ENCODE measurements at places on chromosomes 11 and 22.

DNA sequence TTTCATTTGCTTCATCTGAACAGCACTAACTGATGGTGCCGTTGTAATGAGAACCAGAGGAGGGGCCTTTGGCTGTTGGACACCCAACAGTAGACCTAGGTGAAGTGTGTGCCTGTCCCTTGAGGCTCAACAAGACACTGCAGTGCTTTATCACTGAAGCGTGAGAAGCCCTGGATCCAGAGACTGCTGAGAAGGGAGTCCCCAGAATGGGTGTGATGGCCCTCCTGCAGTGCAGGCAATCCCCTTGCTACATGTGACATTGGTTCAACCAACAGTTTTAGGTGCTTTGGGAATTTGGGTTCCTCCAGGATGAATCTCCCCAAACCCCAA, 125.6 kb downstream of the BRD1 start:
- DNase-seq: no peak

GRCh38 chr22:48333323-48333763, 1494.3 kb downstream of the BRD1 start:
- no peak for DNase-seq

DNA sequence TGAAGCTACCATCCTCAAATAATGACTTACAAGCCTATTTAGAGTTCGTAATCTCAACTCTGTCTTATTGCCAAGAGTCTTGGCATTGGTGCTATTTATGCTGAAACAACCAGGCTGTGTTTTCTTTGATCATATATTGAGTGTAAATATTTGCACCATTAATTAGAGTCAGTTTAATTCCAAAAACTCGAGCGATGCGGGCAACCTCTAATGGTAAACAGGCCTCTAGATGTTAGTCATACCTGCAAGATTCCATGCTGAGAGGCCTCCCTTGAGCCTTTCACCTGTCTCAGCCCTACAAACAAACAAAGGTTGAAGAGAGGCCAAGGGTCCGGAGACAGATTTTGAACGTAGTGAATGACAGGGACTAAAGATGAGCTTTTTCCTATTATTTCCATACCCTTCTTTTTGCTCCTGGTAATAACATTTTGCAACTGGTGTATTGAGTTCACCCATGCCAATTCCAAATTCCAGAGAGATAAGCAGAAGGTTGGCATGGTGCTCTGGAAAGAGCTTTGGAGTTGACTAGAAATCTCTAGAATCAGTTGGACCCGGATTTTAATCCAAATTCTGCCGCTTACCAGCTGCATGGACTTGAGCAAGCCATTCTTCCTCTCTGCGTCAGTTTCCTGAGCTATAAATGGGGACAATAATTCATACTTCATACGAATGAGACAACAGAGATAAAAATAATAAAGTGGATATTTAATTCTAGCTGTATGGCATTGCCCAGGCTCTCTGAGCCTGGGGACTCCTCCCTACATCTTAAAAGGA, 99.1 kb upstream of the ANO1 start:
- DNase-seq: no peak

DNA sequence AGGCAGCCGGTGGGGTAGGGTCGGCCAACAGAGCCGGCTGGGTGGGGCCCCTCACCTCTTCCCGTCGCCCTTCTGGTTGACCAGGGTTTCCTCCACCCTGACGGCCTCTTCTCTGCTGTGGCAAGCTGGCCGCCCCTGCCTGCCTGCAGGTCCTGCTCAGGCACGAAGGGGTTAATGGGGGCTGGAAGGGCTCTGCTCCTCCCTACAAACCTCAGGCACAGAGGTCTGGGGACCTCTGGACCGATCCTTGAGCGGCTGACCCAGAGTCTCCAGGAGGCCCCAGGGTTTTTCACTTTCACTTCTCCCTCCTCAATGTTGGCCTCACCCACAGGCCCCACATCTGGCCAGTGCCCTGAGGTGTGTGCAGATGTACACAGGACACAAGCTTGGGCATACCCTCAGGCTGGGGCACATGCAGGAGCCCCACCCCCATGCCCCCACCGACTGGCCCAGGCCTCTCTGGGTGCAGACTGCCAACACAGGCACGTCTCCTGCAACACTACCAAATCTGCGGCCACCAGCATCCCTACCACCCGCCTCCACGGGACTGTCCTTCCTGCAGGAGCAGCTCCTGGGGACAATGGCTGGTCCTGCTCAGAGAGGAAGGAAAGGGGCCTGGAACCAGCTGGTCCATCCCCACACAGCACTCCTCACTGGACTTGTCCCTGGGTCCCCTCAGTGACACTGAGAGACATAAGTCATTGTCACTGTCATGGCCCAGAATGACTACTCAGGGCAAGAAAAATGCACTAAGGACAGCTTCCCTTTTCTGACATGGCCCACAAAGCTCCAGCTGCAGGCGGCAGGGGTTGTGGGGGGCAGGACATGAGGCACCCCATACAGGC, 3.2 kb upstream of the TBX1 start:
- DNase-seq: no peak

DNA sequence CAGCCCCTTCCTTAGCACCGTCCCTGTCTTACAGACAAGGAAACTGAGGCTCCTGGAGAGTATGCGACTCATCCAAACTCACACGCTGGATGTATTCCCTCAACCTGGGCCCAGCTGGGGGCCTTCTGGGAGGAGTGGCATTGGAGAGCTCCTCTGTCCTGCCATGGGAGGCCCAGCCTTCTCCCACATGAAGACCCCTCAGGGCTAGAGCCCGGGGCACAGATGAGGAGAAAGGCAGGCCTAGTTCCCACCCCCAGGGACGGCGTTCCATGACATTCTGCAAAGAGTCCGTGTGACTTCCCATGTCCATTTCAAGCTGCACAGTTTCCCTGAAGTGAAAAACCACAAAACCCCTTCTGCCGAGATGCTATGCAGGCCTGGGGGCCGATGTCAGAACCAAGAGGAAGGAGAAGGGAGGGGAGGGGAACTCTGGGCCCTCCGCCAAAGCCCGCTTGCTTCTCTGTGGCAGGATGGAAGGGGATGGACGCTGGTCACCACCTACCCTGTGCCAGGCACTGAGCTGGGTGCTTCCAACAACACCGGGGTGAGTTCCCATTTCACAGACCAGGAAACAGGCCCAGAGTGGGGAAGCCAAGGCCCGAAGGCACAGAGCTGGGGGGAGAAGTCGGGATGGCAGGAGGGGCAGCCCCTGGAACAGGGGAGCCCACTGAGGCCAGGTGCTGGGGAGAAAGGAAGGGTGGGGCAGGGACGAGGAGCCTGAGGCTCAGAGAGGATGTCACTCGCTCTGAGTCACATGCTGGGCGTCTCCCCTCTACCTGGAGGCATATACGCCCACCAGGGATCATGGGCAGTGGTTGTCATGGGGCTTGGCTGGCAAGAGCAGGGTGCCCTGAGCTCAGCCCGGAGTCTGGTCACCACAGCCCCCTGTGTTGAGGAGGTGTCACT, 15.7 kb downstream of the RAC2 start:
- peak; percentile 73 for DNase-seq

GRCh38 chr22:45291061-45291930, 6.5 kb downstream of the UPK3A start:
- no peak for DNase-seq

DNA sequence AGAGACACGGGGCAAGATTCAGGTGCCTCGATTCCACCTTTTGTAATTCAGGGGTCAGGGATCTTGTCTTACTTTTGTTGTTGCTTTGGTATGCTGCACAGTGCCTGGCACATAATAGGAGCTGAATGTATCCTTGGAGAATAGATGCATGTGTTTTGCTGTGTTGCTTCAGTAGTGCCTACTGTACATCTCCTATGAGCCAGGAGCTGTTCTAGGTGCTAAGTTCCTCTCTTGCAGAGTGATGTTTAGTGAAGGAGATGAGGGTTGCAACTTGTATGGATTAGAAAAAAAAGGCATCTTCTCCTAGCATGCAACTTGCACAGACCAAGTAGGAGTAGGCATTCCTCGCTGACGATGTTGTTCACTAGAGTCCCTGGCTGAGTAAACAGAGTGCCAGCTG, 555.4 kb downstream of the NTM start:
- DNase-seq: no peak

- DNase-seq: no peak
These were observed 12.7 kb upstream of the CD44 start for GRCh38 chr11:35126000-35126878.

DNA sequence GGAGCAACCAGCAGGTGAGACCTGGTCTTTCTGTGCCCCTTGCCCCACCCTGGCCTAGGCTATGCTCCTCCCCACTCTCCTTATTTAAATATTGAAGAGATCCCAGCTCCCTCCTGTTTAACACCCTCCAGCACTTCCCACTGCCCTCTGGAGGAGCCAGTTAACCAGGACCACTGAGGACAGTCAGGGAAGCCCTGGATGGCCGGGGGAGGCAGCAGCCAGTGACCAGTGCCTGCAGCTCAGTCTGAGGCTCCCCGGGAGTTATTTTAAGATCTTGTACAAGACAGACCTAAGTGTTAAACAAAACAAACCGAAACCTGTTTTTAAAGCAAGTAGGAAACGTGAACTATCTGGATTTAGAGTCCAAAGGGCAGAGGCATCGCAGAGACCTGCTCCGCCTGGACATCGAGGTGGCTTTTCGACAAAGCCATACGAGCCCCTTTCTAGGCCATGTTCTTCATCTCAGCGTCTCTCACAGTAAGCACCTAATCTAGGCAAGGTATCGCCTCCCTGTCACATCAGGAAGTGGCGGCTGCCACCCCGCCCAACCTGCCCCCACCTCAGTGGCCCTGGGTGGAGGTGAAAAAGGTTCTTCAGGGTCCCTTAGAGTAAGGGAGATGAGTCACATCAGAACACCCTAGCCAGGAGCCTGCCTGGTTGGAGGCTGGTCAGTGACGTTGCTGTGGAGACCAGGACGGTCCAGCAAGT, 35.2 kb downstream of the TRMU start:
- no peak for DNase-seq

DNA sequence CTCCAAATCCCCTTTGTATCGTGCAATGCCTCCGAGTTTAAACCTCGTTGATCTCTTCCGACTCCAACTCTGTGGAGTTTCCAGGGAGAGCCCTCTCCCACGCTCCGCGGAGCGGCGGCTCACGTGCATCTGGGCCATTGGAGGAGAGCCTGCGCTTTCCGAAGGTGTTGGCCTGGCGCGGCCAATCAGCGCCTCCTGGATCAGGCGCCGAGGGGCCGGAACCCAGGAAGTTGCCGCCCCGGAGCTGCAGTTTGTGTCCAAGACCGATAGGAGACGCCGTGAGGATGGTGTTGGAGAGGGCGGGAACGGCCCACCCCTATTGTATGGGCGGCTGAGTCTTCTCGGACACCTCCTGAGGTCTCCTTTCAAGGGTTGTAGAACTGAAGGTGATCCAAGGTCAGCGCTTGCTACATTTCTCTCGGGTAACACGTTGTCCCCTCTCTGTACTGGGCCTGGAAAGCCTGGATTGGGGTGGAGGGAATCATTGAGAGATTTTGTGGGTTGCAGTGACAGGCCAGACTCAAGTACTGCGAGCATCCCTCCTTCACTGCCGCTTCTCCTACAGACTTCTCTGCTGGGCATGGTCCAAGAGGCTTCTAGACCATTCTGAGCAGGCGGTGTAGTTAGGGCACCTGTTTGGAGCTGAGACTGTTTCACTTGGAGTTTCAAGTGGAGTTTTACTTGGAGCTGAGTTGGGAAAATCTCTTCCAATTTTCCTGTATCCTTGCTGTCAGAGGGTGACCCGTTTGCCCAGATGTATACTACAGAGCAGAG, 1.7 kb downstream of the ADAMTS15 start:
- DNase-seq: no peak

- DNase-seq: peak; percentile 70
These were observed 21.3 kb upstream of the GRAMD4 start for GRCh38 chr22:46598737-46599424.

All from GF-D8 (cell line).